ENCODE measurements at places on chromosomes 3 and 15. TPM values are rescaled to one million over a fixed set of nuclear protein-coding genes. Genes with fewer than 3 reads are reported as not detected.

The LOXL1 gene
- 86.3 TPM for polyA plus RNA-seq

The PRR20G gene
- polyA plus RNA-seq, result not detected

The TGM4 gene
- 0.06 TPM for polyA plus RNA-seq

The GOLGA8G gene
- 0.12 TPM for polyA plus RNA-seq

The COL8A1 gene
- 7.8 TPM for polyA plus RNA-seq

The RLBP1 gene
- polyA plus RNA-seq, result not detected

The GABRG3 gene
- polyA plus RNA-seq, result 2.4 TPM

The ANXA2 gene
- polyA plus RNA-seq, result 675 TPM

The GHSR gene
- polyA plus RNA-seq, result not detected

The HDDC3 gene
- 16.1 TPM for polyA plus RNA-seq

The GCHFR gene
- polyA plus RNA-seq, result 36.3 TPM

The PARP15 gene
- 0.14 TPM for polyA plus RNA-seq

The LDHAL6B gene
- 0.11 TPM for polyA plus RNA-seq

The CD200R1 gene
- polyA plus RNA-seq, result 0.90 TPM

The CHST2 gene
- polyA plus RNA-seq, result 29.7 TPM

The EAF2 gene
- polyA plus RNA-seq, result 10.3 TPM

The CHRD gene
- polyA plus RNA-seq, result 8.9 TPM

The NR2E3 gene
- polyA plus RNA-seq, result 0.22 TPM

The CASR gene
- polyA plus RNA-seq, result 21.2 TPM

The BOC gene
- polyA plus RNA-seq, result 18.9 TPM

The CYP1A2 gene
- polyA plus RNA-seq, result 0.18 TPM

The RGMA gene
- polyA plus RNA-seq, result 6.4 TPM

The KBTBD12 gene
- polyA plus RNA-seq, result 1.7 TPM

The SOX14 gene
- polyA plus RNA-seq, result not detected

The PLXNA1 gene
- polyA plus RNA-seq, result 27.9 TPM
